ENCODE measurements at places on chromosomes 12 and 14. TPM values are rescaled to one million over a fixed set of nuclear protein-coding genes. Genes with fewer than 3 reads are reported as not detected.

GRCh38 chr12:30985814-30986452 lies 59.4 kb downstream of the TSPAN11 start:
- peak; percentile 65 for DNase-seq

DNA sequence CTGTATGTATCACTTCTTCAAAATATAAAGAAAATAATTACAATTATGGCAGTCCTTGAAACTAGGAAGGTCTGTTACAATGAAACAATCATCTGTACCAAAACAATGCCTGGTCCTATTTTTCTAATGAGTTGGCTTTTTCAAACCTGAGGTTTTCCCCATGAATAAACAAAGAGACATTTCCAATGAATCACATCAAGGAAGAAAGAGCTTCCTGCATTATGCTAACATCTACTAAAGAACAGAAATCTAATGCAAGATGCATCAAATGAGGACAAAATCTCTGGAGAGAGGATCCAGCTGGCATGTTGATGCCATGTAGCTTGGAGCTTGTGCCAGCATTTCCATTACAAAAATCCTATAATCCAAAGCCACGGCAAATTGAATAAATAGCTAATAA lies 29.3 kb downstream of the NIN start:
- DNase-seq = peak; percentile 86

DNA sequence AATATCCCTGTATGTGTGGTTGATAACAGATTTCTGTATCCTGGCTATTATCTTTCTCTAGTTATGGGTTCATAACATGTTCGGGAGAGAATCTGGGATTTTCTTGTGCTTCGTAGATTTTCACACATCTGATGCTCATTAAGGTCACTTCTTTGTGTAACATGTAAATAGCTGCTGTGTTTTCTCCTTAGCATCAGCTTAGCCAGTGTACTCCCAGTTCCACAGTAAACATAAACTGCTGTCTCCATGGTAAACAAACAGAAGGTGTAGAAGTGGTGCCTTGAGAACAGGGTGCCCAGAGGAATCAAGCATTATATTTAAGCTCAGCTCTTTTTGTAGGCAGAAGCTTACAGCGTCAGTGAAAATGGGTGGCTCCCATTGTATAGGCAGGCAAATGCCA lies 88.0 kb downstream of the ANO6 start:
- no peak for DNase-seq

DNA sequence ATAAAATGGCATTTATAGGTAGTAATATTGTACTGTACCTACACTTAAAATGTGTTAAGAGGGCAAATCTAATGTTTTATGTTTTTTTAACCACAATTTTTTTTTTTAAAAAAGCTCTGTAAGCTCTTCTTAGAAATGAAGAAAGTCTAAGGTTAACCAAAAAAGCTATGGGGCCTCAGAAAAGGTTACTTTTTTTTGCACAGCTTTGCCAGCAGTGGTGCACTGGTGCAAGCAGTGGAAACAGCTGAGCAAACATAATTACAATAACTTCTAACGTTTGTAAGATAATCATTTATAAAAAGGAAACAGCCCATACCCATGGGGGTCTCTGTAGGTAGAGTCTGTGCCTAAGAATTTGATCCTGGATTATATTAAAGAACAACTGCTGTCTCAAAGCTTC lies 85.1 kb upstream of the NID2 start:
- DNase-seq = no peak

- peak; percentile 26 for DNase-seq
Measured at GRCh38 chr12:6567112-6567670, 900 bp downstream of the NOP2 start.

- no peak for DNase-seq
Measured at GRCh38 chr14:87304404-87304803, 688.6 kb downstream of the GALC start.

GRCh38 chr14:31418440-31418839 lies 1.9 kb downstream of the HEATR5A start:
- DNase-seq = no peak

DNA sequence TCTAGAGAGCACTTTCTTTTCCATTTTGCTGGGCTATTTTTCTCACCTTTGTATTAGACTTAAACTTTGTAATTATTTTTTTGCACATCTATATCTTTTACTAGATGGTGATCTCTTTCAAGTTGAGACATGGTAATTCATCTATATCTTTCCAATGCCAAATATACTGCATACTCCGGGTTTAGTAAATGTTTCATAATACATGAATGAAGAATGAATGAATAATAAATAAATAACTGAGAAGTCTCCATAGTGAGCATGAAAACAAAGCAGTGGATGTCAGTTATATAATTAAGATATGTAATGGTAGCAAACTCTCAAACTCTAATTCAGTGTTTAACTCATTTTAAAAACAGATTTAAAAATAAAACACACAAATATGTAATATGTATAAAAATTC lies 342.5 kb upstream of the KITLG start:
- no peak for DNase-seq

- DNase-seq = no peak
Measured at GRCh38 chr12:42859612-42860011, 270.1 kb upstream of the PRICKLE1 start.

DNA sequence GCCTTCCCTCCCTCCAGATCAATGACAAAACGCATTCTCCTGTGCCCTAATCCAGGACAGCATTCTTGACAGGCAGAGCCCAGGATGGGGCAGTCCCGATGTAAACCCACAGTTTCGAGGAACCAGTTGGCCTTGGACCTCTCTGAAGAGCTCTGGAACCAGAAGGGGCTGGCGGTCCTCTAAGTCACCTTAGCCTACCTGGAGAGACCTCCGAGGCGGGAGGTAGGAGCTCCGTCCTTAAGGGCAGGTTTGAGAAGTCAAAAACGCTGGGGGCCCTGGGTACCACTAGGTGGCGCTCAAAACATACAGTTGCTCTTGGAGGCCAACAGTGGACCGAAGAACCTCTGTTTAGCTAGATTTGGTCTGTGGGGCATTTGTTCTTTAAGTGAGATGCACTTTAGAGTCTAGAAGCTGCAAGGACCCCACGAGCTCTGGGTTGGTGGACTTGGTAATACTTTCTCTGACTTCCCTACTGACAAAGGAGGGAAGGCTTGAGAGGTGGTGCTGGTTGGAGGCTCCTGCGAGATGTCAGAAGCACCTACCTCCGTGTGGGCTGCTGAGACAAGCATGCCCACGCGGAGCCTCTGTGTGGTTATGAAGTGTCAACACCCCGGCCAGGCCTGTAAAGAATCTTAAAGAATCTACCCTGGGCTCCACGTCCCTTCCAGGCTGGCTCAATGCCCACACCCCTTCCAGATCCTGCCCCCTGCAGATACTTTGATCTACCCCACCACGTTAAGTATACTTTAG lies 74.8 kb upstream of the CHST11 start:
- peak; percentile 77 for DNase-seq

DNA sequence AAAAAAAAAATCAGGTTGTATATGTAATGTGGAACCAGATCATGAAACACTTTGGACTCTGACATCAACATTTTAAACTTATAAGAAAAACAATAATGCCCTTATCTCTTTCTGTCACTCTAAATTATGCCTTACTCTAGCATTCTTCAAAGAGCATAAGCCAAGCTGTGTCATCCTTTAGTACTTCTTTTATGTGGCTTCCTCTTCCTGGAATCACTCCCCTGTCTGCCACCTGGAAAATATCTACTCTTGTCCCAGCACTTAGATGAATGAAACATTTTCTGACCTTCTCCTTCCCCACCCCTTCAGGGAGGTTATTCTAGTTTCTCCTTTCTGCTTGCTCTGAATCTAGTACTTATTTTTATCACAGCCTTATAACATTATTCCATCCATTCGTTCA lies 101.2 kb downstream of the CNTN1 start:
- DNase-seq = no peak

DNA sequence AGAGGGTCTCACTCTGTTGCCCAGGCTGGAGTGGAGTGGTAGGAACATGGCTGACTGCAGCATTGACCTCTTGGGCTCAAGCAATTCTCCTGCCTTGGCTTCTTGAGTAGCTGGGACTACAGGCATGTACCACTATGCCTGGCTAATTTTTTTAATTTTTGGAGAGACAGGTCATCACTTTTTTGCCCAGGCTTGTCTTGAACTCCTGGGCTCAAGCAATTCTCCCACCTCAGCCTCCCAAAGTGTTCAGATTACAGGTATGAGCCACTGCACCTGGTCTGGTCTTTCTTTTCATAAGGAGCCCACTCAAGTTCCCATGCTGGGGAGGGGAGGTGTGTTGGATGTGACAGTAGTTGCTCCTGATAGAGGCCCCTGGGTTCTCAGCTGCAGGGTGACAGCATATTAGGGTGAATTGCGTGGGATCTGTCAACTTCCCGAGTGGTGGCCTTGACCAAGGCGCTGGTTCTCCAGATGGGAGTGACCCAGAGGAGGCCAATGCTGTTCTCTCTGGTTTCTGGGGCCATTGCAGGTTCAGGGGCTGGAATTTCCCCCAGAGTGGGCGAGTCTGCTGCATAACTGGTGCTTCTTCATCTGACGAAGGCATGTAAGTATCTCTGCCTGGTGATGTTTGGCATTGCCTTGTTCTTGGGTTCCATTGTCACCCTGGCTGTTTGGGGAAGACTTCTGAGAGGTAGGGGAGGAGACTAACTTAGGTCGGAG lies 52.4 kb upstream of the ESRRB start:
- DNase-seq = no peak

DNA sequence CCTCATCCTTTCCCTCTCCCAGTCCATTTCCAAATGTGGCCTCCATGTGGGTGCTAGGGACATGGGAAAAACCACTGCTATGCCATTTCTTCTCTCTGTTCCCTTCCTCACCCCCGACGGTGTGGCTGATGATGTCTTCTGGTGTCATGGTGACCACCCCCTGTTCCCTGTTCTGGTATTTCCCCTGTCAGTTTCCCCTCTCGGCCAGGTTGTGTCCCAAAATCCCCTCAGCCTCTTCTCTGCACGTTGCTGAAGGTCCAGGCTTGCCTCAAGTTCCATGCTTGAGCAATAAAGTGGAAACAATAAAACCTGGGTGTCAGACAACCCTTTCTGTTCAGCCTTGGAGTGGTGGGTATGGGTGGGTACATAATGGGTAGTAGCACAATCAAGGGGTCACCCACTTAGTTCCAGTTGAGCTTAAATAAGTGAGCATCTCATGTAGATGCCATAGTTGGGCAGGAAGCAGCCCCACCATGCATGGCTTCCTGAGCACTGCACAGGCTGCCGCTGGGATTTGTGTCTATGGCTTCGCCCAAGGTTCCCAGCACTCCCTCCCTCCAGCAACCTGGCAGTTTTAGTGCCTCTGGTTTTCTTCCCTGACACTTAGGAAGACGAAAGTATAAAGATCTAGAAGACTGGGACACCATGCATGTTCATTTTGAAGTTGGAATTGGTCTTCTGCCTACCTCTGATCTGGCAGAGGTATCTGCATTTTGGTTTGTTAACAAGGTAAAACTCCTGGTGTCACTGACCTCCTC lies 8.7 kb upstream of the ITFG2 start:
- no peak for DNase-seq

DNA sequence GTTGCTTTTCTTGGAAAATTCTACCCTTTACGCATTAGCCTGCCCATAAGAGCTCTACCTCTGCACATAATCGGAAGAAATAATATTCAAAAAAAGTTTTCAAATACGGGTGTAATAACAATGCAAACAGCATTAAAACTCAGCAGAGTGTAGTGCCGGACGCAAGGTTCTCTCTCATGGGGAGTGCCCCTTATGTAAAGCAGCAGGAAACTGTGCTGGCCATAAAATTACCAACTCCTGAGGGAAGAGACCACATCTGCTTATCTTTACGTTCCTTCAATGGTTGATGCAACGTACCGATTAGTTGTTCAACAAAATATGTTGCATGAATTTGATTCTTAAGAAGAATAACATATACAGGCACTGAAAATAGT lies 118.7 kb upstream of the TMCC3 start:
- peak; percentile 52 for DNase-seq

DNA sequence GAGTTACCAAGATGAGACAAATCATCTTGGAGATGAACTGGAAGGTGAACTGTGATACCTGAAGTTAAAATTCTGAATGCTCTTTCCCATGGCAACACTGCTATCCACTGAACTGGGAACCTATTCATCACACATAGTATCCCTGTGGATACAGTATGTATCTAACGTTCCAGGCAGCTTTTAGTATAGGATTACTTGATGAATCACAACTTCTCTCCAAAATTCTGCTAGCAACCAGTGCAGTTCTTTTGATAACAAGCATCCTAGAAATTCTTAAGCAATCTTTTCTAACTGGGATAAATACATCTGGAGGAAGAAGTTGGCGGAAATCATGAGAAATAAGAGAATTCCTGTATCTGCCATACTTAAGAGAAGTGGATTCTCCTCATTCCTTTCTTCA lies 66.4 kb downstream of the PAWR start:
- no peak for DNase-seq

DNA sequence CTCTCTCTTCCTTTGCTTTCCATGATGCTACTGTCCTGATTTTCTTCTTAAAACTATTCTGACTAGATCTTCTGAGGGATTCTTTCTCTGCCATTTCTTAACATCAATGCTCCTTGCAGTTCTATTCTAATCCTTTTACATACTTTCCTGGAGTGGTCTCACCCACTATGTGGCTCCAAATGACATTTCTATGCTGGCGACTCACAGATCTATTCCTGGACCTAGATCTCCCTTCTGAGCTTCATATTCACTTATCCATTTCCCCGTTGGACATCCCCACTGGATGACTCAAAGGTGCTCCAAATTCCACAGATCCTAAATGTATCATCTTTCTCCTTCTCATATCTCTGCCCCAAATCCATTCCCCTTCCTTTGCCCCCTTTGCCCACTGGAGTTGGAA lies 4.1 kb downstream of the TEP1 start:
- DNase-seq = no peak

GRCh38 chr14:102940729-102941362 lies 18.4 kb downstream of the AMN start:
- DNase-seq = no peak

DNA sequence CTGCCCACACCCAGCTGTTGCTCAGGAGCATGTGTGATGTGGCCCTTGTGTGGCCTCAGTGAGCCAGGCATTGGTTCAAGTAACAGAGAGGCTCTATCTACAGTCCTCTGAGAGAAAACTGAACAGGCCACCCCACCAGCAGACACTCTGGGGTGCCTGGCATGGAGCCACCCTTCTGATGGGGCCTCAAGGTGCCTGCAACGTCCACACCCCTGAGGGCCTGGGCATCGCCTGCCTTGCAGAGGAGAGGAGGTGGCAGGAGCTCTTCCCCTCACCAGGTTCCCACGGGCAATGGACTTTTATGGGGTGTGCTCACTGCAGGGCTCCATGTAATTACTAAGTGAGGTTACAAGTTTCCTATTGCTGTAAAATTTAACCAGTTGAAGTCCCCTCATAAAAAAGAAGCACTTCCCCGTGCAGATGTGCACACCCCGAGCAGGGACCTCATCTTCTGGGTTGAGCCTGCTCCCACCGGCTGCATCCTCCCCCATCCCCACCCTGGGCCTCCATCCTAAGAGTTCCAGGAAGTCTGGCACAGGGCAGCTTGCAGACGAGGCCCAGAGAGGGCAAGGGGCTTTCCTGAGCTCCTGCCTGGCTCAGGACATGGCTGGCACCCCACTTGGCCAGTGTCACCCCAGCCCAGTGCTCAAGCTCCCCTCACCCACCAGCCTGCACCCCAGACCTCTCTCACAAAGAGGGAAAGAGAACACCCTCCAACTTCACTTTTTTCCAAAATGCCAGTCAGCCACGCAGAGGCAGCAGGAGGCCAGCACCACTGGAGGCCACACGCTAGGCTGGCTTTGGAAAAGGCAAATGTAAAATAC lies 270.4 kb upstream of the RTL1 start:
- DNase-seq = no peak

GRCh38 chr12:19544353-19544752 lies 105.1 kb downstream of the AEBP2 start:
- no peak for DNase-seq

The KRT73 gene
- not detected for total RNA-seq

The RPAP3 gene
- 29.8 TPM for total RNA-seq

The PRR4 gene
- 2.8 TPM for total RNA-seq

The GPRC5D gene
- not detected for total RNA-seq

The FOXA1 gene
- total RNA-seq = not detected

The TBX5 gene
- not detected for total RNA-seq

The ANKRD33 gene
- 0.95 TPM for total RNA-seq

The OR4E2 gene
- total RNA-seq = not detected

All from endothelial cell of umbilical vein (primary cell).